ENCODE measurements at places on chromosomes 4 and X. TPM values are rescaled to one million over a fixed set of nuclear protein-coding genes. Genes with fewer than 3 reads are reported as not detected.

GRCh38 chrX:7316280-7316679 is 168.3 kb upstream of the PUDP start:
- H3K27ac ChIP-seq, result no peak overlapping the region
- no peaks in the 10 kb centered on the region for H3K4me1 ChIP-seq
- H3K27me3 ChIP-seq, result no peaks in the 10 kb centered on the region
- no peak overlapping the region for H3K4me3 ChIP-seq

DNA sequence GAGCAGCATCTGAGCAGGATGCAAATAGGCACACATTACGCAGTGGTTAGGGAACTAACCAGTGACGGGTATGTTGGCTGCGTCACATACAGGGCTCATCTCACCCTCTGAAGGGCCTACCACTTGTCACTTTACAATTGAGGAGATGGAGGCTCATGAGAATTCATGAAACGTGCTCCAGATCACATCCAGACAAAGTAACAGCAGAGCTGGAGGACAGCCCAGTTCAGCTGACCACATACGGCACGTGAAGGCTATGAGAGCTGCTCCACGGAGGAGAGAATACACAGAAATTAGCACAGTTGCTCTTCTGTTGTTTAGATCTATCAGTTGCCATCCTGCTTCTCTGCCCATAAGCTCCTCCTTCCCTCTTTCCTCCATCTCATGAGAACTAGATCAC is 78.4 kb downstream of the FAM9B start:
- DNase-seq, result no peak
- H3K27me3 ChIP-seq, result peaks cover 2% of the 10 kb centered on the region
- no peaks in the 10 kb centered on the region for H3K4me1 ChIP-seq

GRCh38 chr4:36173905-36174304 is 70.4 kb downstream of the ARAP2 start:
- DNase-seq, result no peak
- peaks cover 18% of the 10 kb centered on the region for H3K36me3 ChIP-seq
- H3K27me3 ChIP-seq, result no peaks in the 10 kb centered on the region
- H3K27ac ChIP-seq, result no peak overlapping the region

DNA sequence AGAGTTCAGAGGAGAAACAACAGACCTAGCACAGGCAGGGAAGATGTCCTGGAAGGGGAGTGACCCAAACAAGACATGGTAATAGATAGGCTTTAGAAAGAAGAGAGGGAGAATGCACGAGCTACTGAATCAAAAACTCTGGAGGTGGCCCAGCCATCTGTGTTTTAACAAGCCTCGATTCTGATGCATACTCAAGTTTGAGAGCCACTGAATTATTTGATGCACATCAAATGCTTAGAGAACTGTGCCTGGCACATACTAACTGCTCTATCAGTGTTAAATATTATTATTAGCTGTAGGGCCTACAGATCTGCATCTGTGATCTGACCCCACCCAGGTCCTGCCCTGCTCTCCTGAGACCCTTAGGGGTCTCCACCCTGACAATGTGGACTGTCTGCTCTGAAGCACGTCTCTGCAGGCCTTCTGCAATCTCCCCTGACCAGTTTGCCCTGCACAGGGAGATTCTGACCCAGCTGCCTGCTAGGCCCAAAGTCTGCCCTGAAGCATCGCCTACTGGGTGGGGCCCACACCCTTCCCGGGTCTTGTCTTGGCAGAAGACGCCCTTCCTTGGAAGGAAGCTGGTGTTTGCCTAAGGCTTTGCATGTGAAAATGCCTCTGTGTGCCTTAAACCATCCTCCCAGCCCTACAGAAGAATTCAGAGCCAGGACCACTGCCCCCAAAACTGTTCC is 201.5 kb upstream of the KLF3 start:
- H3K27ac ChIP-seq, result no peak overlapping the region
- no peak for DNase-seq
- H3K36me3 ChIP-seq, result peaks cover 4% of the 10 kb centered on the region
- peaks cover 9% of the 10 kb centered on the region for H3K4me1 ChIP-seq

DNA sequence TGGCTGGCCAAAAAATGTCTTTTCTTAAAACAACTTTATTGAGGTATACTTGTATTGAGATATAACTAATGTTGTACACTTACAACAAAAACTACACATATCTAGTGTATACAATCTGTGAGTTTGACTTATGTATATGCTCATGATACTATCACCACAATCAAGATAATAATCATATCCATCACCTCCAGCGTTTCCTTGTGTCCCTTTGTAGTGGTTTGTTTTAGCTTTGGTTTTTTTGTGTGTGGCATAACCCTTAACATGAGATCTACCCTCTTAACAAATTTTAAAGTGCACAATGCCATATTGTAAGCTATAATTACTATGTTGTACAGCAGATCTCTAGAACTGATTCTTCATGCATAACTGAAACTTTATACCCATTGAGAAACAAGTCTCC is 13.4 kb upstream of the PCSK1N start:
- H3K36me3 ChIP-seq, result no peaks in the 10 kb centered on the region
- H3K27me3 ChIP-seq, result no peaks in the 10 kb centered on the region
- no peak for DNase-seq

Gene C1QTNF7
- total RNA-seq, result not detected

DNA sequence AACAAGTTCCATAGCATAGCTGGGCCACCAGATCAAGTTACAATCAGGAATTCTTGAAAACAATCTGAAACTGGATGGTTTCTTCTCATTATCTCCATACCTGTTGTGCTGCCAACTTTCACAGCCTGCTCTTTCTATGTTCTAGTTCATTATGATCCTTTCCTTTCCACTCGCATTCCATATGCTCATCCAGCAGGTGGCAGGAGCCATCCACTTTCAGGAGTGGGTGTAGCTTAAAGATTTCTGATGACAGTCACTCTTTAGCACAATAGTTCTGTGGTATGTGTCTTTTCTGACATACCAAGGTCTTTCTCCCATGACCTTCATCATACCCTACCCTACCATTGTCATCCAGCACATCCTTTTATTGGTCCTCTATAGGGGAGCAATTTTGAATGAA is 46.4 kb downstream of the PAGE2 start:
- no peak overlapping the region for H3K4me3 ChIP-seq
- no peaks in the 10 kb centered on the region for H3K4me1 ChIP-seq
- H3K36me3 ChIP-seq, result no peaks in the 10 kb centered on the region
- H3K27ac ChIP-seq, result no peak overlapping the region
- no peaks in the 10 kb centered on the region for H3K27me3 ChIP-seq
- DNase-seq, result peak; percentile 56

GRCh38 chr4:12580787-12581186 is 903.4 kb downstream of the RAB28 start:
- H3K4me3 ChIP-seq, result no peak overlapping the region
- no peaks in the 10 kb centered on the region for H3K27me3 ChIP-seq
- no peak for DNase-seq
- no peaks in the 10 kb centered on the region for H3K4me1 ChIP-seq
- H3K36me3 ChIP-seq, result no peaks in the 10 kb centered on the region

DNA sequence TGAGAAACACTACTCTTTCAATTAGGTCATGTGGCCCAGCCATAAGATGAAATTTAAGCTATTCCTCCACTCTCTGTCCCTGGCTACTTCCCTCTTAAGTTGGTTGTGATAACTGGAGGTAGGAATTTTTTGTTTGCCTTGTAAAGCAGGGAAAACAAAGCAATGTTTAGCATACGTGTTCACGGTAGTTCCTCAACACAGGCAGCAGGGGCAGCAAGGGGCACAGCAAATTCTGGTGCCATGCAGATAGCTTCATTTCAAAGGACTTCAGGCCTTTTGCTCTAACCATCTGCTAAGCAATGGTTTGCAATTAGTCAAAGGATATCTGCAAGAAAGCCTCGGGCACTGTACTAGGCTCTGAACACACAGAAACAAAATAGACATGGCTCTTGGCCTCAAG is 330.2 kb downstream of the ZIC3 start:
- H3K4me3 ChIP-seq, result no peak overlapping the region
- H3K27me3 ChIP-seq, result no peaks in the 10 kb centered on the region
- H3K4me1 ChIP-seq, result no peaks in the 10 kb centered on the region
- no peaks in the 10 kb centered on the region for H3K36me3 ChIP-seq
- DNase-seq, result no peak
- H3K27ac ChIP-seq, result no peak overlapping the region

DNA sequence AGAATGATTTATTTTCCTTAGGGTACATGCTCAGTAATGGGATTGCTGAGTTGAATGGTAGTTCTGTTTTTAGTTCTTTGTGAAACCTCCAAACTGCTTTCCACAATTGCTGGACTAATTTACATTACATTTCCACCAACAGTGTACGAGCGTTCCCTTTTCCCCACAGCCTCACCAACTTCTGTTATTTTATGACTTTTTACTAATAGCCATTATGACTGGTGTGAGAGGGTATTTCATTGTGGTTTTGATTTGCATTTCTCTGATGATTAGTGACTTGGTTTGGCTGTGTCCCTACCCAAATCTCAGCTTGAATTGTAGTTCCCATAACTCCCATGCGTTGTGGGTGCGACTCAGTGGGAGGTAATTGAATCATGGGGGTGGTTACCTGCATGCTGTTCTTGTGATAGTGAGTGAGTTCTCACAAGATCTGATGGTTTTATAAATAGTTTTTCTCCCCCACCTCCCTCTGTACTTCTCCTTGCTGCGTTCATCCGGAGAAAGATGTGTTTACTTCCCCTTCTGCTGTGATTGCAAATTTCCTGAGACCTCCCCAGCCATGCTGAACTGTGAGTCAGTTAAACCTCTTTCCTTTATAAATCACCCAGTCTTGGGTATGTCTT is 95.1 kb downstream of the GBA3 start:
- H3K36me3 ChIP-seq, result no peaks in the 10 kb centered on the region
- peaks cover 4% of the 10 kb centered on the region for H3K27me3 ChIP-seq
- no peak overlapping the region for H3K27ac ChIP-seq
- no peaks in the 10 kb centered on the region for H3K4me1 ChIP-seq
- no peak for DNase-seq

Gene GYPA
- total RNA-seq, result not detected

DNA sequence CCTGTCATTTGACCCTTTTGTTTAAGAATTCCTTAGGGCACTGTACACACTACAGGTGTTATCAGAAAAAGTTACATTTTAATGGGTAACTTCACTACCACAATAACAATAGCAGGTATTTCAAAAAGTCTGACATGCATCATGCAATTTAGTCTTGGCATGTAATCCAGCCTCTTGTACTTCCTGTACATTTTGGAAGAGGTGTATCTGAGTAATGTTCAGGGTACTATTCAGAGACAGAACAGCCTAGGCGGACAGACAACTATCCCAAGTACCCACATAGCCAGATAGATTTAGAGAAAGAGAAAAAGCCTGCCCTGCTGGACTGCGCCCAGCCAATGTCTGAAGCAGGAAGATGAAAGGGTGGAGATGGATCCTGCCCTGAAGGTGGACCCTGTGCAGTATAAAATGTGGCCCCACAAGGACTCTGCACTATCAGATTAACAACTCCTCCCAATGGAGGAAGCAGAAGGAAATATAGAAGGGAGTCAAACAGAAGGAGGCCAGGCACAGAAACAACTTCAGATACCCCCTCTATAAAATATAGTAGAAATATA is 8.5 kb downstream of the UGT2B7 start:
- H3K27me3 ChIP-seq, result no peaks in the 10 kb centered on the region
- H3K4me1 ChIP-seq, result no peaks in the 10 kb centered on the region
- no peak overlapping the region for H3K27ac ChIP-seq
- no peak overlapping the region for H3K4me3 ChIP-seq
- no peaks in the 10 kb centered on the region for H3K36me3 ChIP-seq
- no peak for DNase-seq

- no peak for DNase-seq
- H3K4me1 ChIP-seq, result no peaks in the 10 kb centered on the region
- H3K27ac ChIP-seq, result no peak overlapping the region
- H3K4me3 ChIP-seq, result no peak overlapping the region
These were observed 755.5 kb downstream of the GLUD2 start for GRCh38 chrX:121802881-121803412.

Gene NPY1R
- not detected for total RNA-seq

GRCh38 chrX:53004038-53004437 is 44.6 kb upstream of the GPR173 start:
- H3K27me3 ChIP-seq, result no peaks in the 10 kb centered on the region
- H3K4me1 ChIP-seq, result peaks cover 10% of the 10 kb centered on the region
- H3K36me3 ChIP-seq, result no peaks in the 10 kb centered on the region
- H3K4me3 ChIP-seq, result no peak overlapping the region
- DNase-seq, result no peak
- H3K27ac ChIP-seq, result no peak overlapping the region

DNA sequence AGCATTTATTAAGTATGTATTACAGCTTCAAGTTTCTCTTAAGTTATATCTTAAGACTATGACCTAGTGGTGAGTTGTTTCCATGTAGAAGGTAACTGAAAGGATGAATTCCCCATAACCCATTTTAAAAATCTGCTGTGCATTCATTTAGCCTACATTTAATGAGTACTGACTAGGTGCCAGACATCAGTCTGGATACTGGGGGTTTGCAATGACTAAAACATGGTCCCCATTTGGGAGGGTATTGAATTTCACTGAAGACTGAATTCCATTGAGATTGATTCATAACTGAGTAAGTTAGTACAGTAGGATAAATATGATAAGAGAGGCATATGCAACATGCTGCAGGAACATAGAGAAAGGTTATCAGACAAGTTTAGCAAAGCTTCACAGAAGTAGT is 241.5 kb downstream of the FRAS1 start:
- H3K27ac ChIP-seq, result no peak overlapping the region
- no peaks in the 10 kb centered on the region for H3K4me1 ChIP-seq
- H3K27me3 ChIP-seq, result peaks cover 18% of the 10 kb centered on the region
- H3K4me3 ChIP-seq, result no peak overlapping the region

Gene CXorf49
- not detected for total RNA-seq

GRCh38 chr4:136725286-136726081 is 806.8 kb downstream of the PCDH18 start:
- H3K36me3 ChIP-seq, result no peaks in the 10 kb centered on the region
- no peaks in the 10 kb centered on the region for H3K27me3 ChIP-seq
- H3K4me1 ChIP-seq, result no peaks in the 10 kb centered on the region
- H3K4me3 ChIP-seq, result no peak overlapping the region
- no peak overlapping the region for H3K27ac ChIP-seq
- DNase-seq, result no peak

Gene SSX5
- total RNA-seq, result not detected

- H3K27me3 ChIP-seq, result no peaks in the 10 kb centered on the region
- no peak overlapping the region for H3K4me3 ChIP-seq
- no peaks in the 10 kb centered on the region for H3K4me1 ChIP-seq
- no peak overlapping the region for H3K27ac ChIP-seq
- no peak for DNase-seq
- no peaks in the 10 kb centered on the region for H3K36me3 ChIP-seq
These were observed 411.9 kb upstream of the ACTRT1 start for GRCh38 chrX:128464116-128464515.

Gene SMIM10
- total RNA-seq, result 0.79 TPM

GRCh38 chr4:108488865-108489264 is 131.5 kb upstream of the RPL34 start:
- no peak for DNase-seq
- peaks cover 1% of the 10 kb centered on the region for H3K36me3 ChIP-seq
- no peak overlapping the region for H3K27ac ChIP-seq
- no peaks in the 10 kb centered on the region for H3K27me3 ChIP-seq

Gene HMGB2
- total RNA-seq, result 752 TPM

GRCh38 chr4:80207664-80208063 is 10.4 kb downstream of the PRDM8 start:
- no peaks in the 10 kb centered on the region for H3K36me3 ChIP-seq
- peaks cover 3% of the 10 kb centered on the region for H3K27me3 ChIP-seq
- peaks cover 2% of the 10 kb centered on the region for H3K4me1 ChIP-seq
- H3K27ac ChIP-seq, result no peak overlapping the region
- no peak for DNase-seq
